Renal cortical epithelial cell (primary cell): ENCODE measurements at places on chromosomes 16 and 17.

DNA sequence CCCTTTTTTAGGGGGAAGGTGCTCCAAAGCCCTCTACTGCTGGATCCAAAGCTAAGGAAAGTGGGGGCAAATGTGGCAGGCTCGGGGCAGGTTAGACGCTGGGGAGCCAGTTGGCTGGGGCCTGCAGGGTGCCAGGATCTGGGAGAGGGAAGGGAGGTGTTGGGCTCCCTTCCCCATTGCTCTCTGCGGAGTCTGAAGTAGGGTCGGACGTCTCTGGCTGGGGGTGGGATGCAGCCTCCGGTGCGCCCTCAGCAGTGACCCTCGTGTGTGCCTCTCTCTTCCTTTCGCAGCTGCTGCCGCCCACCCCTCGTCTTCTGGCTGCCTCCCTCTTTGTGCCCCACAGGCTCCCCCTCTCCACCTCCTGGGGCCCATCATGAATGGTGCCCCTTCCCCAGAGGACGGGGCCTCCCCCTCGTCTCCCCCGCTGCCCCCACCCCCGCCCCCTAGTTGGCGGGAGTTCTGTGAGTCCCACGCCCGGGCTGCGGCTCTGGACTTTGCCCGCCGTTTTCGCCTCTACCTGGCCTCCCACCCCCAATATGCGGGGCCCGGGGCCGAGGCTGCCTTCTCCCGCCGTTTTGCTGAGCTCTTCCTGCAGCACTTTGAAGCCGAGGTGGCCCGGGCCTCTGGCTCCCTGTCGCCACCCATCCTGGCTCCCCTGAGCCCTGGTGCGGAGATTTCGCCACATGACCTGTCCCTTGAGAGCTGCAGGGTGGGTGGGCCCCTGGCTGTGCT, 2.2 kb downstream of the SH2B1 start:
- no peak for DNase-seq

DNA sequence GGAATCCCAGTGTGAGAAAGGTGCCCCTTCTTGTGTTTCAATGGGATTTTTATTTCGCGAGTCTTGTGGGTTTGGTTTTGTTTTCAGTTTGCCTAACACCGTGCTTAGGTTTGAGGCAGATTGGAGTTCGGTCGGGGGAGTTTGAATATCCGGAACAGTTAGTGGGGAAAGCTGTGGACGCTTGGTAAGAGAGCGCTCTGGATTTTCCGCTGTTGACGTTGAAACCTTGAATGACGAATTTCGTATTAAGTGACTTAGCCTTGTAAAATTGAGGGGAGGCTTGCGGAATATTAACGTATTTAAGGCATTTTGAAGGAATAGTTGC, 567 bp downstream of the UBB start:
- DNase-seq: peak; percentile 27

DNA sequence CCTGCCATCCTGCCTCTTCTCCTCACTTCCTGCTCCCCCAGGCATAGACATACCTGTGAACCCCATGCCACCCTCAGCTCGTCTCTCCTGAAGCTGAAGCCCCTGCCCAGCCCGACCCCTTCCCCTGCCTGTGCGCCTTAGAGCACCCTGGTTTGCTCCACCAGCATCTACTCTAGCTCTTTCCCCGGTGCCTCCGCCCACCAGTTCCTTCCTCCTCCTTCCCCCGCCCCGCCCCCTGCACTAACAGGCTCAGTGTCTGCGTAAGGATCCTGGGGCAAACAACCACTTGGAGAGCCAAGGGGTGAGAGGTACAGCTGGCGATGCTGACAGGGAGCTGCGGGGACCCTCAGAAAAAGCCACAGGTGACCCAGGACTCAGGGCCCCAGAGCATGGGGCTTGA, 1.9 kb downstream of the GPR142 start:
- DNase-seq: no peak

GRCh38 chr17:81465910-81466309, 46.7 kb downstream of the ACTG1 start:
- DNase-seq: peak; percentile 12

DNA sequence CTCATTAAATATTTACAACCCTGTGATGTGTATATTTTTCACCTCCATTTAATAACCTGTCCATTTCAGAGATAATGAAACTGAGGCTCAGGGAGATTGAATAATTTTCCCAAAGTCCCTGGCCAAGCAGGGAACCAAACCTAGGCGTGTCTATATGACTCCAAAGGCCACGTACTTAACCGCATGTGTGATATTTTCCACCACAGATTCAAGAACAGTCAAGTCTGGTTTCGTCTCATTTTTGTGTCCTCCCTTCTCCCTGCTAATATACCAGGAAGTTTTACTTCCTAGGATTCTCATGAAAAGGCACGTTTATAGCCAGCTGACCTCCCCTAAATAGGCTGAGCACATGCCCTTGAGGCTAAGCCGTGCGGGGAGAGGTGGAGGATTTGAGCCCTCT, 15.3 kb downstream of the WFIKKN2 start:
- no peak for DNase-seq

DNA sequence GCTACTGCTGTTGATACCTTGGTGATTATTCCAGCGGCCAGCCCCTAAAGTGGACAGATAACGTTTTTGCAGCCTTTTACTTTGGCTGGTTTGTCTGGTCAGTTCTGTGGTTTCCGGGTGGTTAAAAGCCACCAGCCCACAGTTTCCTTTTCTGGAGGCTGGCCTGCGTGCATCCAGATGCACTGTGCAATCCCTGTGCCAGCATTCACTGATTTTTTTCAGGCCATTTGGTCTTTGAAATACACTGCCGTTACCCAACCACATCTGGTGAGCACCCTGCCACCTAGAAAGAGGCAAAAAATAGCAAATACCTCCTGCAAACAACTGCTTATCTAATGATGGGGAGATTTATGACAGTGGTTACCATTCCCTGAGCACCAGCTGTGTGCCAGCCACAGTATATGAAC, 797 bp downstream of the NUDT7 start:
- DNase-seq: peak; percentile 34

- no peak for DNase-seq
Measured at GRCh38 chr17:31597646-31598398, 206.3 kb downstream of the RAB11FIP4 start.

DNA sequence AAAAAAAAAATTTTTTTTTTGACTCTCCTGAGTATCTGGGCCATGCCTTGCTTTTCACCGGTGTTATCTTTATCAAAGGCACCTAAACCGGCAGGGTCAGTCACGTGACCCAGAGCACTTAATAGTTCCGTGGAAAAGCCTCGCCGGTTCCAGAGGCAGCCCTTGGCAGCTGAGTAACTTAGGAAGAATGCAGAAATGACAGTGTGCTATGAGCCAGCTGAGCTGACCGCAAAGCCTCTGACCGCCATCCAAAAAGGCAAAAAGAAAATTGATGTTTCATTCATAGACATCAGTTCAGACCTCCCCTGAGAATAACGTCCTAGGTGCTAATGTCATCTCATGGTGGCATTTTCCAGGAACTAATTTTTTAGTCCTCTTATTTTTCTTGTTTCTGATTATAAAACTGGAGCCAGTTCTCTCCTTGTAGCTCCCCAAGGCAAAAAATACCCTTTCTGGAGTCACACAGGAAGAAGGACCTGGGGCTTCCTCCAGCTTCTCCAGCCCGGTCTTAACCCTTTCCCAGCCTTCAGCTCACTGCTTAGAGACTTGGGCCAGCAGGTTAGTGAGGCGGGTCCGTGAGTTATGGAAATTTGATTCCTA, 122.6 kb downstream of the SOCS1 start:
- peak; percentile 96 for DNase-seq

- no peak for DNase-seq
Measured at GRCh38 chr17:3630781-3631180, 5.3 kb downstream of the SHPK start.

DNA sequence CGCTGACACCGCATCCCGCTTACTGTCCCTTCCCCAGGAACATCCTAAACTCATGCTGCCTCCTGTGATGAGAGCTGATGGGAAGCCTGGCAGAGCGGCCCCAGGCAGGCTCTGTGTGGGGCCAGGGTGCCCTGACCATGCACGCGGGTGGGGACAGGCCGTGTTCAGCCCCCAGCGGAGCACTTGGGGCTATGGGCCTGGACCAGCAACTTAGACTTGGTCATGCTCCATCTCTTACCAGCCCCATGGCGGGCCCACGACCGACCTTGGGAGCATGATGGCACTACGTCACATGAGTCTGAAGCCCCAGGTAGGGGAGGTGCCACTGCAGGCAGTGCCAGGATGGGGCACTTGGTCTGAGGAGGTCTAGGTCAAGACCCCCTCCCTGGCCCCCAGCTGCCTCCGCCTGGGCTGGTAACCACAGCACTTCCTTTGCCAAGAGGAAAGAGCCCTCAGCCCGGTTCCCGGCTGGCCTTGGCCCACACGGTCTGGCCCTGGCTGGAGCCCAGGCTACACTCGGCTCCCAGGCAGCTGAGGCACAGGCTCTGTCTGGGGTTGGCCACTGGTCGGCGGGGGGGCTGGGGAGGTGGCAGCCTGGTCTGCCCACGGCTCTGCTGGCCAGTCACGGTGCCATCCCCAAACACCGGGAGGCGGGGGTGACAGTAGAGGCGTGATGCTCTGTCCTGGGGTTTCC, 25.7 kb downstream of the BAHCC1 start:
- DNase-seq: peak; percentile 14

DNA sequence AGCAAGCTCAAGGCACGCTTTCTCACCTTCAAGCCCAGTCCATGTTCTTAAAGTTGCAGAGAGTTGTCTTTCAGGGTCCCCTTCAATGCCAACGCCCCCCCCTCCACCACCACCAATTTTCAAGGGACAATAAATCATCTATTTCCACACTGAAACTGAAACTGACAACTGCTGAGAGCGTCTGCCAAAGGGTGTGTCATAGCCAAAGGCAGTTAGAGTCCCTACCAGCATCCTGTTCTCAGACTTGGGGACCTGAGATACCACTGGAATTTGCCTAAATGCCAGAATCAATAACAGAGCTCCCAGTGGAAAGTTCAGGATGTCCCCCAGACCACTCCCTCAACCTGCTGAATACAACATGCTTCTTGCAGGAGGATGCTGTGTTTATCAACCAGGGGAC, 133.2 kb upstream of the SOX9 start:
- no peak for DNase-seq

DNA sequence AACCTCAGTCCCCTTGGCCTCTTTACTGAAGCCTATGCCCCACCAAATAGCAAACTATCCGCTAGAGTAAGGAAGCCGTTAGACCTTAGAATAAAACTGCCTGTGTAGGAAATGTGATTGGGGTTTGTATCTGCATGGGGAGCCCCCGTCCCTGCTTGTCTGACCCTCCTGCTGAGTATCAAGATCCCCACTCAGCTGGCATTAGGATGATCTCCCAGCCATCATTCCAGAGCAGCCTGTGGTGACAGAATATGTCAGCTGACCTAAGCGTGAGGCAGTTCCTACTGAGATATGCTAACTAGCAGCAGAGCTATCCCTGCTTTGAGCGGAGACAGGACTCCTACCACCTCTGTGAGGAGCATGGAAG, 645 bp upstream of the GFOD2 start:
- peak; percentile 55 for DNase-seq

DNA sequence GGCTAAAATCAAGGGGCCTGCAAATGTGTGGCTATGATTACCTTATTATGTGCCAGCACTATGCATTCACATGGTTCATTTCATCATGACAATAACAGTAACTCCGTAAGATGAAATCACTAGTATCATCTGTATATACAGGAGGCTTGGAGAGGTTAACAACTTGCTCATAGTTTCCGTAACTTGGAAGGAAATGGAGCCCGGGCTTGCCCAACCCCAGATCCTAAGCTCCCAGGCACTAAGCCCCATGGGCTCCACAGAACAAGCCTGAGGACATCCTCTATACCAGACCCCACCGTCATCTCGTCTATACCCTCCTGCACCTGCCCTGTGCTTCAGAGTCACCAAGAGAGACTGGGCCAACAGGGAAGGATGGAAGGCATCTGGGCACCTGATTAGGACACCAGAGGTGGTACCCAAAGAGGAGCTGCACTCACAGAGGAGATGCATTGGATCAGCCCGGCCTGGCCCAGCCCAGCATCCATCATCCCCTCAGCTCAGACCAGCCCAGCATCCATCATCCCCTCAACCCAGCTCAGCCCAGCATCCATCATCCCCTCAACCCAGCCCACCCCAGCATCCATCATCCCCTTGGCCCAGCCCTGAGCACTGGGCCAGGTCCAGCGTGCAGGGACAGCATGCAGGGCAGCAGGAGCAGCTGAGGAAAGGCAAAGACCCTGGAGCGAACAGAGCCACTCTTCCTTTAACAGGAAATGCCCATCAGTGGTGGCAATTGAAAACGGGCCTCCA, 28.5 kb downstream of the NSMCE1 start:
- no peak for DNase-seq

- DNase-seq: no peak
Measured at GRCh38 chr17:5055543-5055942, 20.3 kb upstream of the SLC52A1 start.

DNA sequence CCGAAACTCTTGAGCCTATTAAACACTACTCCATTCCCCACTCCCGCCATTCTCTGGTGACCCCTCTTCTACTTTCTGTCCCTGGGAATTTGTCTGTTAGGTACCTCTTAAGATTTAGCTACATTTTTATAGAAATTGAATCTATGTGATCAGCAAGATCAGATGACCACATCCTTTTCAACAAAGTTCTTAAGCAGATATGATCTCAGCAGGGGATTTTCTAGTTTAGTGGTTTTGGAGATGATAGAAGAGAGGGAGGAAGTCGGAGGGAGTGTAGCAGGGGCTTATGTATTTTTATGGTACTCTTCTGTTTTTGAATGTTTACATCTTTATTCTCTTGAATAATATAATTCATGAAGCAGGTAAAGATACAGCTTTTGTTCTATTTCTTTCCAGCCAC, 40.8 kb downstream of the RPA1 start:
- no peak for DNase-seq

DNA sequence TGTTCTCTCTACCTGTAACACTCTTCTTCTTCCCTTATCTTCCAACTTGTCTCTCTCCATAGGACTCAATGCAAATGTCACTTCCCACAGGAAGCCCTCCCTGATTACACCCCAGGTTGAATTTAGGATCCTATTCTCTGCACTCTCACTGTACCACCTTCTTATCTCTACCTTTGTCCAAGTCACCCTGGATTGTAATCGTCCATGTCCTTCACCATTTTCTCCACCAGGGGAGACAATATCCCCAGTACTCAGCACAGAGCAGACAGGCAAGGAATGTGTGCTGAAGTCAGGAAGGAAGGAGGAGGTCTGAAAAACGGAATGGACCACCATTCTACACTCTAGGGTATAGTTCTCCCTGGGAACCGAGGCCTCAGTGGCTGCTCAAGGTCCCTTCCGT, 14.2 kb downstream of the C16orf82 start:
- DNase-seq: no peak

- DNase-seq: no peak
Measured at GRCh38 chr16:2817340-2818271, 569 bp downstream of the PRSS21 start.

- DNase-seq: no peak
Measured at GRCh38 chr16:17173281-17173680, 297.5 kb downstream of the XYLT1 start.

GRCh38 chr17:76004750-76005262, 4.2 kb downstream of the CDK3 start:
- peak; percentile 12 for DNase-seq

GRCh38 chr17:35898283-35899070, 18.3 kb upstream of the CCL5 start:
- peak; percentile 55 for DNase-seq

DNA sequence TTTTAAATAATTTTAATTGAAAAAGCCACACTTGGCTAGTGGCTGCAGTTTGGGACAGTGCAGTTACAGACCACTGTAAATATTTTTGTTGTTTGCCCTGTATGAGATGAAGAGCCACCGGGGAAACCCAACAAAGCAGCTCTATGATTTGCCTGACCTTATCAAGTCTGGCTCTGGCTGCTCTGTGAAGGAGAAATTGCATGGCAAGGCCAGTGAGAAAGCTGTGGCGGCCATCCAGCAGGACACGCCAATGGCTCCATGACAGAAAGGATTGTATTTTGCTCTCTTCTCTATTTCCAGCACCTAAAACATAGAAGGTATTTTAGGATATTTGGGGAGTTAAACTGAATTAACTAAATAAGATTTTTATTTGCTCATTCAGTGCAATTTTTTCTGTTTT, 330.0 kb upstream of the DYNLRB2 start:
- no peak for DNase-seq
